ENCODE measurements at places on chromosomes 7 and 10.

DNA sequence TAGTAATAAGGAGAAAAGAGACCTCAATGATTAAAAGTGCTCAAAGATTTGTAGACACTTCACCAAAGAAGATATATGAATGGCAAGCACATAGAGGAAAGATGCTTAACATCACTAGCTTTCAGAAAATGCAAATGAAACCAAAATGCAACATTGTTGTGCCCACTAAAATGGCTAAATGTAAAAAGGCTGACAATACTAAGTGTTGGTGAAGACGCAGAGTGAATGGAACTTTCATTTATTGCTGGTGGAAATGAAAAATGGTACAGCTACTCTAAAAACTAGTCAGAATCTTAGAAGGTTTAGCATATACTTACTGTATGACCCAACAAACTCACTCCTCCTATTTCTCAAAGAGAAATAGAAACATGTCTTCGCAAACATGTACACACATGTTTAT is 212.9 kb upstream of the PITRM1 start:
- no peak for DNase-seq

DNA sequence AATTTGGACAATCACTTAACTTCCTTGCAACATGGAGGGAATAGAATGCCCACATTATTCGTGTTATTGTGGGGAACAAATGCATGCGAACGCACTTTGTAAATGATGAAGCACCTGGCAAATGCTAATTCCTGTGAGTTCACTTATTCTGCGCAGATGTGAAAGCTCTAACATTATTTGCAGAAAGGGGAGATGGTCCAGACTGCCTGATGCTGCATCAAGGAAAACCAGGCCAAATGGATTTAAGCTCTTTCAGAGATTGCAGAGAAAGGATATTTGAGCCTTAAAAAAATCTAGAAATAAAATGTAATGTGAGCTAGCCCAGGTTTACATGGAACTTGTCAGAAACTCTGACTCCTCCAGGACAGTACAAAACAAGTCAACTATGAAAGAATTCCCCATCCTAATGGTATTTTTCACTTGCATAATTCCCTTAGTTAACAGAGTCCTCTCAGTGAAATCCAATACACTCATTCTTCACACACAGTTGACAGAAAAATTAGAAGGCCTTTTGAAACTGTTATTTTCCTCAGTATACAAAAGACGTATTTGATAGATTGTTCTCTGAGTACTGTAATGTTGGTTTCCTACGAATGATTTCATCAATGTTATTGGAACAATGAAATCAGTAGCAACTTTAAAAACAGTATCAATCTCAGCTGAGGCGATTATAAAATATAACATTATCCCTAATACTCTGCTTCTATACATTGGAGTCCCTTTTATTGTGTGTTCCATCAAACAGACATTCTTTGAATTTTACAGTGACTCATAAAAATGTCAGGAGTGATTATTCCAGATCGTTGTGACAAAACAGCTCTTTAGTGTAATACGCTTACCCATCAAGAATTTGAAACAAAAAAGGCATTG is 136.3 kb upstream of the ANK3 start:
- peak; percentile 49 for DNase-seq

DNA sequence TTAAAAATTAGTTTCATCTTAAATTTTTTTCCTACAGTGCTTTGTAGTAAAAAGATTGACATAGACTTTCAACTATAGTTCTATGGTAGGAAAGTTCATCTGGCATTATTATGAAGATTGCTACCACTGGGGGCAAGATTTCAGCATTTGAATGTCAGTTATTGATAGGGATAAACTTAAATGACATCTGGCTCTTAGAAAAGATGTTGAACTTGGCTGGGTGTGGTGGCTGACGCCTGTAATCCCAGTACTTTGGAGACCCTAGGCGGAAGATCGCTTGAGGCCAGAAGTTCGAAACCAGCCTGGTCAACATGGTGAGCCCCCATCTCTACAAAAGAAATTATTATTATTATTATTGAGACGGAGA is 1.4 kb upstream of the TRA2A start:
- no peak for DNase-seq

GRCh38 chr7:135980665-135981180 is 3.6 kb upstream of the MTPN start:
- peak; percentile 68 for DNase-seq

- DNase-seq: no peak
Observed at GRCh38 chr7:50145801-50146338, 52.8 kb upstream of the ZPBP start.

GRCh38 chr7:24192691-24193090 is 91.3 kb upstream of the NPY start:
- no peak for DNase-seq

DNA sequence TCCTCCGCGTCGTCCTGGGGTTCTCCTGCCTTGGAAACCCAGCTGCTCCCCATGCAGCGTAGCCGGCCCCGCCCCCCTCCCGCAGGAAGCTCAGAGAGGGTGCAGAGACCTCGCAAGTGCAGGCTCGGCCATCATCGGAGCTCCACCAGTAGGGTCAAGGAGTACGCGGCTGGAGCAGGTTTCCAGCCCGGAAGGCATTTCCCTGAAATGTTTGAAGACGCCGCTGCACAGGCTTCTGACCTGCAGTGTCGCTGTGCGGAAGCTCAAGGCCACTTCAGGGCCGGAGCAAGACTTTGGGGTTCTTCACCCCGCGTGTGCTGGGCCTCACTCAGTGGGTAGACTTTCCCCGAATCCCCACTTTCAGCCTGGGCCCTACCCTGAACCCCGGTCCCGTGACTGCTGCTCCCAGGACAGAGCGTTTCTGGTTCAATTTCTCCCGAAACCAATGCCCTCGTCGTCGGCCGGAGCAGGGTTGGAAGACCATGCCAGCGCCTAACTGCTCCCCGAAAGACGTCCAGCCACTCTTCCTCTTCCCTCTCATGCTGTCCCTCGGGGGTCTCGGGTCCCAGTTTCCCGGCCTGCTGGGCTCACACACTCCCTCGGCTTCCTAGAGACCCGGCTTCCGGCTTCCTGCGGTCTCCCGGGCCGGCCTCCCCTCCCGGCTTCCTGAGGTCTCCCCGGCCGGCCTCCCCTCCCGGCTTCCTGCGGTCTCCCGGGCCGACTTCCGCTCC is 52.1 kb downstream of the INSIG1 start:
- no peak for DNase-seq

- no peak for DNase-seq
Observed at GRCh38 chr7:107982918-107983389, 20.0 kb downstream of the LAMB1 start.

DNA sequence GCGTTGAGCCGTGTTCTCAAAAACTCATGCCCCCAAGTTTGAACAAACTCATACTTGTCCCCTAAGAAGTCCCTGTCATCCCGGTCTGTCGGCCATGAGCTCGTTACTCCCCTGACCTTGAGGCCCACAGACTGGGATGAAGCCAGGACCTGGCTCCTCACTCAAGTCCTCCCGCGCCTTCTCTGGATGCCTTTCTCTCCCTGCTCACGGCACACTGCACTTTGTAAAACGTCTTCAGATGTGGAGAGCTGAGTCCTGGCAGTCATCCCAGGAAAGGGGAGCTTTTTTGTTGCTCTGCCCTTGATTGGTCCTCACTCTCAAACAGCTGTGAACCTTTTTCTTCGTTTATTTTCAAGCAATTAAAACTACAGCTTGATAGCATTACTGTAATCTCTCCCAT is 110.8 kb downstream of the JAZF1 start:
- DNase-seq: peak; percentile 59

GRCh38 chr10:43753397-43754061 is 104.8 kb upstream of the ZNF32 start:
- no peak for DNase-seq

DNA sequence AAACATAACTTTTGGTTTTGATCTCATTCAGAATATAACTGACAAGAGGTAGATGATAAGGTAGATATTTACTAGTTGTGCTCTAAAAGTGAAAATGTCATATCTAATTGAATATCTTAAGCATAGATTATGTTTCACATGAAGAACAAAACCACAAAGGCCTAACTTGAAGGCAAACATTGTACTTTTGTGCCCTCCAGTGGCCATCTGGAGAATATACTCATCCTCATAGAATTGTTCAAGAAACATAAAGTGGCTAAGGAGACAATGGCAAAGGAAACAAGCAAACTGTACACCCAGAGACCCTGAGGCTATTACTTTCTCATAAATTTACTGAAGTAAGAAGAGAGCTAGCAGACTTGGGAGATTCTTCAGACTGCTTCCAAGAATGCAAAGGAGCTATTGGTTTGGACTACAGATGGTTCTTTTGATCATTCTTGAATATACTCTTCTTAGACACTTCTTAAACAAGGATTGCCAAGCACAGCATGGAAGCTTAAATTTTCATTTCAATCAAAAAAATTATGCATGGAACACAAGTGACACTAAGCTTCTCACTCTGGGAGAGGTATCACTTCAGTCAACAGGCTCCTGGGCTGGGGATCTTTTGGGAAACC is 98.2 kb upstream of the DKK1 start:
- peak; percentile 75 for DNase-seq

DNA sequence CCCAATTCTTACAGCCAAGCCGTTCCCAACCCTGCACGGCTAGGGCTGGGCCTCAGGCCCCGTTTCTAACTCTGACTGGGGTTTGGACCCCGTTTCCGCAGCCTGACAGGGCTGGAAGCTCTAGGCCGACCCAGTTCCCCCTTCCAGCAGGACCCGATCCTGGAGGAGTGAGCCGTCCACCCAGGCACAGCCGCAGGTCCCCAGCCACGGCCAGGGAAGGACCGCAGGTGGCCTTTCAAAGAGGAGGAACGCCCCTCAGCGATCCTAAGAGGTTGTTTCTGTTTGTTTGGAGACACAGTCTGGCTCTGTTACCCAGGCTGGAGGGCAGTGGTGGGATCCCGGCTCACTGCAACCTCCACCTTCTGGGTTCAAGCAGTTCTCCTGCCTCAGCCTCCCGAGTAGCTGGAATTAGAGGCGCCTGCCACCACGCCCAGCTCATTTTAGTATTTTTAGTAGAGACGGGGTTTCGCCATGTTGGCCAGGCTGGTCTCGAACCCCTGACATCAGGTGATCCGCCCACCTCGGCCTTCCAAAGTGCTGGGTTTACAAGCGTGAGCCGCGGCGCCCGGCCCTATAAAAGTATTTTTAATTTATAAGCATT is 778 bp upstream of the GET4 start:
- no peak for DNase-seq

DNA sequence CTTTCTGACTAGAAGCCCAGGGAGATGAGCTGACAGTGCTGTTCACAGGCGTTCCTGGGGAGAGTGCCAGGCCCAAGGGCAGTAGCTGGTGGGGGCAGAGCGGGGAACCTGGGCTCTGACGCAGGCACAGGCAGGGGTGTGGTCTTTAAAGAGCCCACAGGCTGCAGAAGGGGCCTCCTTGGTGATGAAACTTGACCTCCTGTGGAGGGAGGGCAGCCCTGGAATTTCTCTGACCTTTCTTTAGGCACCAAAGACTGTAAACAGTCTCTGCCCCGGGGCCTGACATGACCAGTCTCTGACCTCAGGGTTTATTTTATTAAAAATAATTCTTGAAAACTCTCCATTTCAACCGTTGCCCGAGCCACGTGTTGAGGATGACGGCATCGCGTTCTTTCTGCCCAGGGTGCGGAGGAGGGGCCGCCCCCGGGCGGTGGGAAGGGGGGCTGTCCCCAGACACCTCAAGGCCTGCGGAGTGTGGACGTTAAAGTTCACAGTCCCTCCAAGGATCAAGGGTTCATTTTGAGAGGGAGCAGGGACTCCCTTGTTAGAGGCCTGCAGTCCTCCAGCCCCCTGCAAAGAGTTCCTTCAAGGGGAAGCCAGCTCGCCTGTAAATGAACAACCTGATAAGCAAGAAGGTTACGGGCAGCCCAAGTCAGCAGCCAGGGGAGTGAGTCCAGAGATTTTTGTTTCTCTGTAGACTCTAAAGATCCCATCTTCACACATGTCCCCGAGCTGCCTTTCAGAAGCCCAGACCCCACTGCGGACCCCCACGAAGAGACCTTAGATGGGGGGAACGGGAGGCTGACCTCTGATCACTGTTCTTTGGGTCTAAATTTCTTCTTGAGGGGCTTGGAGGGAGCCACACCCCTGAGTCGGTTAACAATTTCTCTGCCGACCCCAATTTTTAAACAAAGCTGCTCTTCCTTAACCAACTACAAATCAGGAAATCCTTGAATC is 128.9 kb downstream of the VIPR2 start:
- DNase-seq: no peak

DNA sequence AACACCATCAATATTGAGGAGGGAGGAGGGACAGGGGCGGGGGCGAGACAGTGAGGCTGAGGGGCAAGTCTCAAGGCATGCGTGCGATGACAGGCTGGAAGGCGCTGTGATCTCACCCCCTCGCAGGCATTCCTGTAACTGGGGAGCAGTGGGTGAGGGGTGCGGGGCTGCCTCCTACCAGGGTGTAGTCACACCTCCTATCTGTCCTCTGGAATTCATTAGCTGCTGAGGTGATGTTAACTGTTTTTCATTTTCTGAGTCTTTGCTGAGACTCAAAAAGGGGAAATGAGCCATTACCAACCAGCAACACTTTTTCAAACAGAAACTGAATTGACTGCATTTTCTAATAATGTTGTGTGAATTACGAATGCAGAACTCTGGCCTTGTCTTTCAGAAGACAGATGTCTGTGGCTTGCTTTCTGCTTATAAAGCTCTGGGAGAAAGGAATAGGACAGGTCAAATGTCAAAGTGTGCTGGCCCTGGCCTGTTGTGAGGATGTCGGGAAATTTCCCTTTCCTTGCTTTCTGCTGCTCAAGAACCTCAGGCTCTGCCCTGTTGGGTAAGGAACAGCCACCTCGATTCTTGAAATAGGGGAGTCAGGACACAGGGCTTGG is 23.7 kb upstream of the CDH23 start:
- peak; percentile 41 for DNase-seq

DNA sequence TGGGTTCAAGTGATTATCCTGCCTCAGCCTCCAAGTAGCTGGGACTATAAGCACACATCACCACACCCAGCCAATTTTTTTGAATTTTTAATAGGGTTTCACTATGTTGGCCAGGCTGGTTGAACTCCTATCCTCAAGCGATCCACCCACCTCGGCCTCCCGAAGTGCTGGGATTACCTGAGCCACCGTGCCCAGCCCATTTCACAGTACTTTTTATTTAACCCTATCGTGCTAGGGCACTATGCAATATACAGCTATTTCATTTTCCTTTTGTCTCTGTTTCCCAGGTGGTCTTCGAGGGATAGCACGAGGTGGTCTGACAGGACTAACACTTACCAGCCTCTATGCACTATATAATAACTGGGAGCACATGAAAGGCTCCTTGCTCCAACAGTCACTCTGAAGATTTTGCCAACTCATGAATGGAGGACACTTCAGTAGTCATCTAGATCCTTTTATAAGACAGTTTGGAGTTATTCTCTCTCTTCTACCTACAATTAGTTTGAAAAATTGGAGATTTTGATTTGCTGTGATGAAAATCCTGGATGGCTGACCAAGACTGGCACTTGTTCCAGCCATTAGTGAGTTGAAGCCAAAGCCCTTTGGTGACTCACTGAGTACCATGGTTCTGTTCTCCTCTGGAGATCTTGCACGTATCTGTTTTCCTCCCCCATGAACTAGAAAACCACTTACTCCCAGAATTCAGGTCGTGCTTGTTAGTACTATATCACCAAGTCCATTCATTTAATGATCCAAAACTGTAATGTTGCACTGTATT is 27.3 kb downstream of the NCOA4 start:
- DNase-seq: no peak

DNA sequence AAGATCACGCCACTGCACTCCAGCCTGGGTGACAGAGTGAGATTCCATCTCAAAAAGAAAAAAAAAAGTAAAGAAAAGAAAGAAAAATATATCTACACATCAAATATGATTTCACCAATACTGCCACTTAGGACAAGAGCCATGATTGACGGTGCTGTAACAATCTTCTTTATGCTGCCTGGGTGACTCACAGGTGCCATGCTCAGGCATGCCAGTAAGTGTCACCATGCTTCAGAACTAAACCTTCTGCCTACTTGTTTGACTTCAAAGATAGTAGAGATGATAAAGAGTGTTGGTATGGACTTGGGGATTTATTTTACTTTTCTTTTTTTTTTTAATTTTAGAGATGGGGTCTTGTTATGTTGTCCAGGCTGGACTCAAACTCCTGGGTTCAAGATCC is 33.6 kb upstream of the DNMBP start:
- DNase-seq: peak; percentile 17
